HT1080 (cell line): ENCODE measurements at places on chromosomes 7 and 10.
A peak's percentile ranks its signal among the peaks of the same experiment; 100 is the strongest.

DNA sequence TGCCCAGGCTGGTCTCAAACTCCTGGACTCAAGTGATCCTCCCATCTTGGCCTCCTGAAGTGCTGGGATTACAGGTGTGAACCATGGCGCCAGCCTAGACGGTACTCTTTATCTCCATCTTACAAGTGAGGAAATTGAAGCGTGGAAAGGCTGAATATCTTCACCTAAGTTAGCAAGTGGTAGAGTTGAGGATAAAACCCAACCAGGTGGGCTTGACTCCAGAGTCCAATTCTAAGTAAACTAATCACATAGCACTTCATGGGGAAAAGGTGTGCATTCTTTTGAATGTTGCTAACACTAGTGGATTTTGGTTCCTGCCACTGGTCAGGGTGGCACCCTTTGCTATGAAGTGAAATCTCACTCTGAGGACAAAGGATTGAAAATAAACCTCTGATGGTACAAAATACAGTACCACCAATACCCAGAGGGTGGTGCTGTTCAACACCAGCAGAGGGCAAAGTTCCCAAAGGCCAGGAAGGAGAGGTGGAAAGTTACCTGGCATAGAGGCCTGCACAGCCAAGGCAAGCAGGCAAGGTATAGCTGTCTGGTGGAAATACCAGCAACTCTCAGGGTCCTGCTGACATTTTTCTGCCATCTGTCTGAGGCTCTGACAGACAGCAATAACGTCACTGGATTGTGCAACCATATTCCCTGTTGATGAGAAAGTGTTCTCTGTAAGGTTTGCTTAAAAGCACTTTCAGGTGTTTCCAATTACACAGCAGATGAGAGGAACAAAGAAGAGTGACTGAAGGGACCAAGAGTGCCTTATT lies 17.6 kb downstream of the ZDHHC16 start:
- peak; percentile 57 for DNase-seq

DNA sequence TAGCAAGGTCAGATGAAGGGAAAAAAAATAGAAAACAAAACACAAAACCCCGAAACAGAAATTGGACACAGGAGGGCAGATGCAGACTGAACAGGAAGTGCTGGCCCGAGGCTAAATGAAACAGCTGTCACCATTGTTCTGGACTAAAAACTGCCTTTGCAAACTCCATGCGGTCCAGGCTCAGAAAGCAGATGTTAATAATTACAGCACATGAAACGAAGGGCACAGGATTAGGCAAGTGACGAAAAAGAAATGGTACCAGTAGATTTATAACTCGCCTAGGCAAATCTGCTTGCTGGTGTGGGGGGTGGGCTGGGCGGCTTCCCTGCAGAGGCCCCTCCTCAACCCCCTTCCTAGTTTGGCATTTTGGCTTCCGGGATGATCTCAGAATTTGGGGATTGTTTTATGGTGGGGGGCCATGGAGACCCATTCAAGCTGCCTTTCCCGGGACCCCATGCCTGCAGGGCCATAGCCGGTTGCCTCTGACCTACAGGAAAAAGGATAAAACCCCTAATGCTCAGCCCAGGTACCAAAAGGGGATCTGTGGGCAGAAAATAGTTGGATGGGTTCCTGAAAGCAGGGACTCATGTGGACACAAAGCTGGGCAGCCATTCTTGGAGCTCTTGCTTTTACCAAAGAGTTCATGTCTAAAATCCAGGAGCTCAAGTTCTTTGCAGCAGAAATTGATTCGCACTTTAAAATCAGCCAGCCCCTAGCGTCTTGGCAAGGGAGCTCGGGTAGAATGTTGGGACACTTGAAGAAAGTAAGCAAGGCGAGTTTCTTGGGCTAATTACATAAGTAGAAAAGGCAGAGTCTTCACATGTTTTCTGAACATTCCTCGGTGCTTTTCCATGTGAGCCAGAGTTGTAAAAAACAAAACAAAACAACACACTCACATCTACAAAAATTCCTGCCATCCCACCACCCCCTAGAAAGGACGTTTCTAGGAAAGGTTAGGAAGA lies 39.0 kb upstream of the EMX2 start:
- DNase-seq, result no peak

DNA sequence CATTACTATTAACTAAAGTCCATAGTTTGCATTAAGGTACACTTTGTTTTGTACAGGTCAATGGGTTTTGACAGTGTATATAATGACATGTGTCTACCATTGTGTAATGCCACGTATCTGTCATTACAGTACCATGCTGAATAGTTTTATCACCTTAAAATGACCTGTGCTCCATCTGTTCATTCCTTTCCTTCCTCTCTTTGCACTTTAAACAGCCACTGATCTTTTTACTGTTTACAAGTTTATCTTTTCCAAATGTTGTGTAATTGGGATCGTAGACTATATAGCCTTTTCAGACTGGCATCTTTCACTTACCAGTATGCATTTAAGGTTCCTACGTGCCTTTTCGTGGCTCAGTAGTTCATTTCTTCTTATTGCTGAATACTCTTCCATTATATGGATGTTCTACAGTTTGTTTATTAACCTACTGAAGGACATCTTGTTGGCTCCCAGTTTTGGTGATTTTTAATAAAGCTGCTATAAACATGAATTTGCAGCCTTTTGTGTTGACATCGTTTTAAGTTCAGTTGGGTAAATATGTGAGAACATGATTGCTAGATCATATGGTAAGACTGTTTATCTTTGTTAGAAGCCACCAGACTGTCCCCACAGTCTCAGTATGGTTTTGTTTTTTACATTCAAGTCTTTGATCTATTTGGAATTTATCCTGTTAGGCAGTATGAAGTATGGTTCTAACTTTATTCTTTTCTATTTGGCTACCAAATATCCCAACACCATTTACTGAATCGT lies 24.7 kb downstream of the STAM start:
- no peak for DNase-seq

DNA sequence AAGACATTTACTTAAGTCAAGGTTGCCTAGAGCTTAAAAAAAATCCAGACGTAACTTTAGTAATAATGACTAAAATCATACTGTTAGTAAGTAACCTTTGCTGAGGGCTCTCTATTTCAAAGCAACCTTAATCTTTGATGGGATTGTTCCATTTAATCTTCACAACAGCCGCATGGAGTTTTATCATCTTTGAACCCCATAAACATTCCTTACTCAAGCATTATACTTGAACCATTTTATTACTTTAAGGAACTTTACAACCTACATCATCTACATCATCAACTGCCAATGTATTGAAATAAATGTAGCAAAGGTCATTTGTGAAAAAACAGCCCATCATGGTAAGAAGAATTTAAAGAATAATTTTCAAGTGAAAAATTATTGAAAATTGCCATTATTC lies 22.9 kb upstream of the CACNB2 start:
- DNase-seq, result no peak

DNA sequence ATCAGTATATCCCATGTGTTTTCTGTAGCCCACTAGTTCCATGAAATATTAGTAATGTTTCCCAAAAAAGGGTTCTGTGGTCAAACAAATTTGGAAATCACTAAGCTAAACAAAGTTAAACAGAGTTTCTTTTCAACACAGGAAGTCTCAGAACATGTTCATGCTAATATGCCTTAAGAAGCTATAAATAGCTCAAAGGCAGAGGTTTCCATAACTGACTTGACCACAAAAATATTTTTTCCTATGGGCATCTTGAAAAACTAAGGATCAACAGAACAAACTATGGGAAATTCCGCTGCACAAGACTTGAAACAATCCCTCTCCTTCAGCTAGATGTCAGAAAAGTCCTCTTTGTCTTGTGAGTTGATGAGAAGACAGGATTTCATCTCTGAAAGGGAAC lies 59.7 kb downstream of the SEM1 start:
- DNase-seq, result no peak

GRCh38 chr7:108419961-108420908 lies 36.0 kb downstream of the NRCAM start:
- DNase-seq, result peak; percentile 86

DNA sequence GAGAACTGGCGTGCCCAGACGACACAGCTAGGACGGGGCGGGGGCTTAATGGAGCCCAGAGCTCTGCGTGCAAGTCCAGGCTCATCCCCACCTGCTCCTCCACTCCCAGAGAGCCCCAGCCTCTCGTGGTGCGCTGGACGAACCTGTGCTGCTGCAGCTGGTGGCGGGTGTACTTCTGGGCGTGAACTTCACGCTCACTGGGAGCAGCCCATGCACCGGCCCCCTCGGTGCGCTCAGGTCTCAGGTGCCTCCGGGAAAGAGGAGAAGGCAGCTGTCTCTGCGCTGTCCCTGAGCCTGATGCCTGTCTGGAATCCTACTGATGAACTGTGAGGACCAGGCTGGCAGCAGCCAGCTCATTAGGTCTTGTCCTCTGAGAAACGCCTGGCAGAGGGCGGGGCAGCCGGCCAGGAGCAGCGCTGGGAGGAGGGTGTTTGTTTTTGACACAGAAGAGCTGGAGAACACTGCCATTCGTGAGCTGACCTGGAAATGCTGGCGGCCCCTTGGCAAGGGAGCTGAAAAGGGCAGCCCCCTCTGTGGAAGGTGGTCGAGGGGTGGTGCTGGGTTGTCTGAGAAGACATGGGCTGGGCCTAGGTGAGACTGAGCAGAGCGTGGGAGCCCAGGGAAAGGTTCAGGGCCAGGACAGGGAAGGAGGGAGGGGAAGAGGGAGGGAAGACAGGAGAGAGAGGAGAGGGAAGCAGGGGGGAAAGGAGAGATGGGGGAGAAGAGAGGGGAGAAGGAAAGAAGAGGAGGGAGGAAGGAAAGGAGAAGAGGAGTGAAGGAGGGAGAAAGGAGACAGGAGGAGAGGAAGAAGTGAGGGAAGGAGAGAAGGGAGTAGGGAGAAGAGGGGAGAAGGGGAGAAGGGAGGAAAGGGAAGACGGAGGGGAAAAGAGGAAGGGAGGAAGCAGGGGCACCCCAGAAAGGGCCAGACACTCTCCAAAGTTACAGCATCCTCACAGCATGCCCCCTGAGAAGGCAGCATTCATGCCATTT lies 53.5 kb upstream of the TNS3 start:
- DNase-seq, result peak; percentile 19

- DNase-seq, result no peak
These were observed 114.3 kb downstream of the ARHGAP22 start for GRCh38 chr10:48490571-48490940.
